ENCODE measurements at places on chromosomes 6 and 20. TPM values are rescaled to one million over a fixed set of nuclear protein-coding genes. Genes with fewer than 3 reads are reported as not detected.

The GMEB2 gene
- 11.5 TPM for total RNA-seq

The CDH26 gene
- total RNA-seq = not detected

The COL11A2 gene
- total RNA-seq = 0.07 TPM

The SYNDIG1 gene
- not detected for total RNA-seq

The MUC21 gene
- total RNA-seq = not detected

The RBM24 gene
- 4.4 TPM for total RNA-seq

The CAPN11 gene
- total RNA-seq = 2.7 TPM

The CRISP3 gene
- total RNA-seq = not detected

The SLC35D3 gene
- not detected for total RNA-seq

The MLN gene
- not detected for total RNA-seq

The NUS1 gene
- total RNA-seq = 15.7 TPM

The BPIFB2 gene
- total RNA-seq = not detected

Measured in mammary microvascular endothelial cell (primary cell).